ENCODE measurements at places on chromosomes 2 and 18.

DNA sequence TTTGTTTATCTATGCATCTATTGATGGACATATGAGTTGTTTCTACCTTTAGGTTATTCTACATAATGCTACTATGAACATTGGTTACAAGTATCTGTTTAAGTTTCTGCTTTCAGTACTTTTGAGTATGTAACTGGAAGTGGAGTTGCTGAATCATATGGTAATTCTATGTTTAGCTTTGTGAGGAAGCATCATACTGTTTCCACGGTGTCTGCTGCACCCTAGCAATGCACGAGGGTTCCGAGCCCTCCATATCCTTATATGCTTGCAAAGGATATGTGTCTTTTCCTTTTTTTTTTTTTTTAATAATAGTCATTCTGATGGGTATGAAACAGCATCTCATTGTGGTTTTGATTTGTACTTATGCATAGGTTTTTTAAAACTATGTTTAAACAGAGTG, 83.7 kb downstream of the FMNL2 start:
- DNase-seq, result no peak

GRCh38 chr18:65721619-65722018, 29.2 kb upstream of the CDH7 start:
- no peak for DNase-seq

DNA sequence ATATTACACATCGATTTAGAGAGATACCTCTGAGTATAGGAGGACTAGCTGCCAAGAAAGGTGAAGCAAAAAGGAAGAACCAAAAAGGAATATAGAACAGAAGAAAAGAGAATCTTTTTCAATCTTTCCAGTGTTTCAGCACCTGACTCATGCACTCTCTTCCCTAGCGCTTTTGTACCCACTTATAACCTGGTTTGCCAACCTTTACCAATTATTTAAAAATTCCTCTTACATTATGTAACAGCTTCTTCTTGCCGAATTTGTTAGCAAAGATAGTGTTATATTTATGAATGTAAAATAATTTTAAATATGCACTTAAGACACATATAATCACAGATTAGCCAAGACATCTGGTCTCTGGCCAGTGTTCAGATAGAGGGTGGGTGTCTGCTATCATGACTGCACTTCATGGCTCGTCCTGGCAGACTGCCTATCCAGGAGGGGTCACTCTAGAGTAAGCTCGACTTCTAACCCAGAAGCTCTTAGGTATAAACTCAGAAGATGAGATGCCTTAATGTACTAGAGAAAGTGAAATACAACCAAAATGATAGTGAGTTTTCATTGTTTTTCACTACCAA, 122.9 kb downstream of the ATAD2B start:
- DNase-seq, result no peak

- DNase-seq, result no peak
Observed at GRCh38 chr2:114769110-114769509, 326.7 kb downstream of the DPP10 start.

DNA sequence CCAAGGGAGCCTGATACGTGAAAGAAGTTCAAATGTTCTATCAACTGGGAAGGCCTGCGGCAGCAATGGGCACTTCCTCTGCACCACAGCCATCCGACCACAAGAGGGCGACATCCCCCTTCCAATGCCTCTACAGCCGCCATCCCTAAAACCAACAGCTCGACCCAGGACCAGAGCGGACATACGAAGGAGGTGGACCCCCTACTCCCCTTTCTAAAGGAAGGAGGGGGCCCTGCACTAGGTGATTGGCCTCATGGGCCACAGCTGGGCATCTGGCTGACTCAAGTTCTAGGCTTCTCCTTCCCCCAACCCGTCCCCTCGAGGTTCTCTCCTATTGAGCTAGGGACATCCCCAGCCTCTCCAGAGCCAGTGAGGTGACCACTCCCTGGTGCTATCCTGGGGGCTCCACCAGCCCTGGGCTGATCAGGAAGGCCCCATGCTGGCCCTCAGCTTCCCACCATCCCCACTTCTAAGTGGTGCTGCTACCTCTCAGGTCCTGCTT, 217.2 kb downstream of the TNS1 start:
- no peak for DNase-seq

DNA sequence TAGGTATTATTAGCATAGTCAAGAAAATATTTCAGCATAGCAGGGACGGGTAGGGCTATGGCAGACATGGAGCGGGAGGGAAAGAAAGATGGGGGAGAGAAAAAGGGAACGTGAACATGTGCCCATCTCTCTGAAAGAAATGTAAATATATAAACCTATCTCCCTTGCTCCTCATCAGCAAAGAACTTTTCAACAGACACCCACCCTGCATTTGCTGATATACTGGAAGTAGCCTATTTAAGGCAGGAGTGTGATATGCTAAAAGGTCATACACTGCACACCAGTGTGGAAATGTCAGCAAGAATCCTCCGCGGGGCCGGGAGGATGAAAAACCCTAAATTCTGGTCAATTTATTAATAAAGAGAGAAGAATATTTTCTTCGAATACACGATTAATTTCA, 1.7 kb downstream of the MBOAT2 start:
- DNase-seq, result no peak

DNA sequence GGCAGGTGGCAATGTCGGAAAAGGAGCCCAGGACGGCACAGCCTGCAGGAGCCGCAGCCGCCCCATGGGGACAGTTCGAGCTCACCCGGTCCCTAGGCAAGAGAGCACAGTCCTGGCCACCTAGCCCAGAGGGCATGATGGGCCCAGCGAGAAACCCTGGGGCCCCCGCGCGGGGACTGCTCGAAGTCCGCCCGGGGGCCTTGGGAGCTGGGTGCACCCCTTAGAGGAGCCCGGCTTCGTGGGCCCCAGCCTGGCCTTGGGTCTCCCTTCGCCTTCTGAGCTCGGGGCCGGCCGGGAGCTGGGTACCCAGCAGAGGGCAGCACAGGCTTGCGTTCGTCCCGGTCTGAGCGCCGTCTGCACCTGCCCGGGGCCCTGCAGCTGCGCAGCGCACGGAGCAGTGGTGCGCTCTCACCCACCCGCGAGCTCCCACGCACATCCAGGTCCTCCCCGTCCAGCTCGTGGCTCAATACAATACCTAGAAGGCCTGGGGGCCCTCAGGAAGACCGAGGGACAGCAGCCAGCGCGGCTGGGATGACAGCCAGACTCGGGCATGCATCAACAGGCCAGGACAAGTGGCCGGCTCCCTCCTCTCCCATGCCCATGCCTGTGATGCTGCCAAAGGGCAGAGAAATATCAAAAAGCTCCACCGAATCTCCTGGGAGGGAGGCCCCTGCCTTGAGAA, 96.2 kb upstream of the ZNF532 start:
- DNase-seq, result peak; percentile 58

- DNase-seq, result peak; percentile 37
Observed at GRCh38 chr2:11778923-11779757, 32.7 kb downstream of the LPIN1 start.

- no peak for DNase-seq
Observed at GRCh38 chr2:240999873-241000541, 1.6 kb downstream of the SNED1 start.

GRCh38 chr2:128595763-128596395, 277.2 kb upstream of the HS6ST1 start:
- no peak for DNase-seq

DNA sequence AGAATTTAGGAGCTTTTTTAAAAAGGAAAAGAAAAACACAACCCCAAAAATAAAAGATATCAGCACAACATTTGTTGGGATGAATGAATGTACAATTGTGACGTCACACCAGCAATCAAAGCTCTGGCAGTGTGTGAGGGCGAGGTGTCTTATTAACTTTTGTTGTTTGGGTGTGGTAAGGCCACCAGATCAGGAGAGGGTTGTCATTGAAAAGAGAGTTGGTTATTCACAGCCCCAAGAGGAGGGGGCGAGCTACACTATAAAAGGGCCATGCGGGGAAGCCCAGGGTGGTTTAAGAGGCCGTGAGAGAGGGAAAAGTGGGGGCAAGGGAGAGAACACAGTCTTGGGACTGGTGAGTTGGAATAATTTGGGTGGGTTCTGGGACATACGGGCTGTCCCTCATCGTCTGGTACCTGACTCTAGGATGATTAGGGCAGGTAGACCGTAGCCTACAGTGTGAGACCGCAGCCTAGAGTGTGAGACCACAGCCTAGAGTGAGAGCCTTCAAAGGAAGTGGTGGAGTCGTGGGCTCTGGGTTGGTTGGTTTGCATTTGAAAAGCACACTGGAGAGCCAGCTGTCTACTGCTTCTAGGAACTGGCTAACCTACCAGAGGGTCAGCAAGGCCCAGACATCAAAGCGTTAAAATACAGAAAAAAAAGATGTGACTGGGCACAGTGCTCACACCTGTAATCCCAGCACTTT, 128.4 kb downstream of the INO80D start:
- DNase-seq, result no peak

- no peak for DNase-seq
Observed at GRCh38 chr18:50313031-50313607, 25.6 kb upstream of the CXXC1 start.

GRCh38 chr2:219106251-219106650, 45.5 kb upstream of the IHH start:
- DNase-seq, result no peak

- DNase-seq, result no peak
Observed at GRCh38 chr2:41955316-41956043, 92.3 kb upstream of the PKDCC start.

- DNase-seq, result no peak
Observed at GRCh38 chr2:115129536-115129935, 687.1 kb downstream of the DPP10 start.

DNA sequence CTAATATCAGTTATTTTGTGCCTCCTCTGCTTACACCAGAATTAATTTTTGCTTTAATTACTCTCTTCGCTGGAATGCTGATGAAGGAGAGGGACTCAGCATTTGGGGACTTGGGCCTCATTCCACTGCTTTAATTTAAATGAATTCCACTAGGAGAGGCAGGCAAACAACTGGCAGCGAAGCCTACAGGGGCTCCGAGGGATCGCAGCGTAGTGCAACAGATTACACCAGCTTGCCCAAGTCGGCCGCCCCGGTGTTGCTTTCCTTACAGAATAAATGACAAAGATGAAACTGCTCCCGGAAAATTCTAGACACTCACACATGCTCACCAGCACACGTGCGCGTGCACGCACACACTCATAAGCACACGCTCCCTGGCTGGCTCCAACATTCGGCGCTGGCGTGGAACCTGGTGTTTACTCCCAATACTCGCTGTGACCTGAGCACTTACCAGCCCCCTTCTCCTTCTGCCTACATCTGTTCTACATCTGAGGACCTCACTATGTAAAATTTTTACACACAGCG, 175.4 kb downstream of the ZNF521 start:
- DNase-seq, result no peak

DNA sequence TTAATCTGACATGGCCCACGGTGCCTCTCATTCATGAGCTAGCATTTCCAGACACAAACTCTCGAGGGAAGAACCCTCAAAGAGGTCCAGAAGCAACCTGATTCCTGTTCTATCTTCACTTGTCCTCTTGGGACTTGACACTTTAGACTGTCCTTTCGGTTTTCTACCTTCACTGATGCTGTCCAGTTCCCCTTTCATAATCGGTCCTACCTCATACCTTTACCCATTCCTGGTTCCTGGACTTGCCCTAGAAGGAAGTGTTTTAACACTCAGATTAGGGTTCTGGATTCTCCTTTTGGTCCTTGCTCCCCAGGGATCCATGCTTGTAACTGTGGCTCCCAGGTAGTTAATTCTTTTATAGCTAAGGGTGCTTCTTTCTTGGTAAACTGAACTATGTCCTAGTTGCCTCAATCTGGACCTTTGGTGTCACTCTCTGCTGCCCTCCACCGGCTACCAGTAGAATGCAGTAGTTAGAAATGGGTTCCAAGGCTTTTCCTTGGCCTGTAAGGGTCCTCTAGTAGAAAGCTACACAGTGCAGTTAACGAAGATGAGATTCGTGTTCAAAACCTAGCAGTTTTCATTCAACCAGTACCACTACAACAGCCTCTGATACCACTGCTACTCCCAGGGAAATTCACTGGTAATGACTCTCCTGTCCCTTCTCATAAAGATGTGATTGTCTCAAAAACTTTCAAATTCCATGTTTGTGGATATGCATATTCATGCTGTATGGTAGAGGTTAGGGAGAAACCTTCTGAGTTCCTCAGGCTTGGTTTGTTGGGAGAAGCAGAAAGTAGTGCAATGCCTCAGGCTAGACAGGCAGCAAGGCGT, 178.1 kb upstream of the CYP26B1 start:
- DNase-seq, result no peak

Data from NCI-H510A (cell line).